ENCODE measurements at places on chromosomes 4 and X.

- DNase-seq = no peak
Measured at GRCh38 chrX:81237516-81237915, 35.6 kb downstream of the SH3BGRL start.

GRCh38 chrX:38183596-38183995 is 37.1 kb downstream of the SRPX start:
- no peak for DNase-seq

- DNase-seq = no peak
Measured at GRCh38 chrX:49072712-49073095, 1.1 kb downstream of the PRAF2 start.

GRCh38 chr4:7837597-7838135 is 102.0 kb downstream of the AFAP1 start:
- DNase-seq = no peak

DNA sequence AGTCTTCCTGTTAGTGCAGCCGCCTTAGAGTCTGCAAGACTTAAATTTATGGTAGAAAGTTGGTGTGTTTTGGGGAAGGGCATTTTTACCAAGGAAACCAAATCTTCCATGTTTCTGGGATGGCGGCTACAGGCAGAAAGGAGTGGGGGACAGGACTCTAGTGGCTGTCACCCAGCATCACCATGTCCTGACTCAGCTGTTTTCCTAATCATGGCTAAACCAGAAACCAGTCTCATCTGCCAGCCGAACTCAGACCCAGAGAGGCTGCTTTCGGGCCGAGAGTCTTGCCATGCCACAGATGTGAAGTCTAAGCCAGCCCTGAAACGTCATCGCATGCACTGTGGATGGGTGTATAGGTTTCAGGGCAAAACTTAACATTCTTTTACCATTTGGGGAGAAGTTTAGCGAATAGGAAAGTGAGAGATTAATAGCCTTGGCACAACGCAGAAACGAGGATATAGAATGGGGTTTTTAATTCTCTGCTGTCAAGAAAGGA is 109.6 kb downstream of the ENPP6 start:
- no peak for DNase-seq
